ENCODE measurements at places on chromosomes 12 and 14.

DNA sequence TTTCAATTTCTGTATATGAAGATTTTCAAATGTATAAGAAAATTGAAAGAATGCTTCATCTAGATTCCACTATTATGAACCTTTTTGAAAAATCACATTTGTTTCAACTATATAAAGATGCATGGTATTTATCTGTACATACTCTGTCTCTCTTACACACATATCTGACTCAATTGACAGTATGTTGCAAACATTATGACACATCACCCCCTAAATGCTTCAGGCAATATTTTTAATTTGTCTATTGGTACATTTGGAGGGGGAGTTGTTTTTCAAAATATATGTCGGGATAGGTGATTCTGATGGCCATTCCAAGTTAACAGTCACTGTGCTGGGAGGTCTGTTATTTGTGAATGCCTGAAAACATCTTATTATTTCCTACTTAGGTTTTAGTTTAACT is 14.4 kb downstream of the PCNX1 start:
- no peak for DNase-seq

GRCh38 chr14:34055157-34055950 is 104.5 kb upstream of the EGLN3 start:
- DNase-seq = no peak

DNA sequence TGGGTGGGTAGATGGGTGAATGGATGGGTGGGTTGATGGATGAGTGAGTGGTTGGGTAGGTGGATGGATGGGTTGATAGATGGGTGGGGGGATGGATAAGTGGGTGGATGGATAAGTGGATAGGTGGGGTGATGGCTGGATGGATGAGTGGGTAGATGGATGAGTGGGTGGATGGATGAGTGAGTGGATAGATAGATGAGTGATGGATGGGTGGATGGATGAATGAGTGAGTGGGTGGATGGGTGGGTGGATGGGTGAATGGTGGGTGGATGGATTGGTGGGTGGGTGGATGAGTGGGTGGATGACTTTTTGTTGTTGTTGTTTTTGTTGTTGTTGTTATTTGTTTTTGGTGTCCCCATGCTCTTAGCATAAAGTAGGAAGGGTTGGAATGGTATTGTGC is 45.5 kb downstream of the TBX5 start:
- no peak for DNase-seq

- DNase-seq = no peak
These were observed 33.6 kb downstream of the LTBP2 start for GRCh38 chr14:74578479-74578878.

DNA sequence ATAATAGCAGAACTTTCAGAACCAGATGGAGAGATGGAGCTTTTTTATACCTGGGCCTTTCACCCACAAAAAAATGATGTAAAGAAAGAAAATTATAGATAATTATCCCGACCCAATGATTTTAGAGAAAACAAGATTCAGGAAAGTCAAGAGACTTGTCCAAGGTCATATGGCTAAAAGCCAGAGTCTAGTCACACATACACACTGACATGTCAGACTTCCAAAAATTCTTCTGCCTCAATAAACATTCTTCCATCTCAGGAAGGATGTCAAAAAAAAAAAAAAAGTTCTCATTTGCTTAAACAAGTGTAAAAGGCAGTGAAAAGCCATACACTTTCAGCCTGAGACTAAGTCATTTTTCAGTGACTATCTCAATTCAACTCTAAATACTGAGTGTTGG is 116.0 kb downstream of the PRICKLE1 start:
- DNase-seq = no peak

DNA sequence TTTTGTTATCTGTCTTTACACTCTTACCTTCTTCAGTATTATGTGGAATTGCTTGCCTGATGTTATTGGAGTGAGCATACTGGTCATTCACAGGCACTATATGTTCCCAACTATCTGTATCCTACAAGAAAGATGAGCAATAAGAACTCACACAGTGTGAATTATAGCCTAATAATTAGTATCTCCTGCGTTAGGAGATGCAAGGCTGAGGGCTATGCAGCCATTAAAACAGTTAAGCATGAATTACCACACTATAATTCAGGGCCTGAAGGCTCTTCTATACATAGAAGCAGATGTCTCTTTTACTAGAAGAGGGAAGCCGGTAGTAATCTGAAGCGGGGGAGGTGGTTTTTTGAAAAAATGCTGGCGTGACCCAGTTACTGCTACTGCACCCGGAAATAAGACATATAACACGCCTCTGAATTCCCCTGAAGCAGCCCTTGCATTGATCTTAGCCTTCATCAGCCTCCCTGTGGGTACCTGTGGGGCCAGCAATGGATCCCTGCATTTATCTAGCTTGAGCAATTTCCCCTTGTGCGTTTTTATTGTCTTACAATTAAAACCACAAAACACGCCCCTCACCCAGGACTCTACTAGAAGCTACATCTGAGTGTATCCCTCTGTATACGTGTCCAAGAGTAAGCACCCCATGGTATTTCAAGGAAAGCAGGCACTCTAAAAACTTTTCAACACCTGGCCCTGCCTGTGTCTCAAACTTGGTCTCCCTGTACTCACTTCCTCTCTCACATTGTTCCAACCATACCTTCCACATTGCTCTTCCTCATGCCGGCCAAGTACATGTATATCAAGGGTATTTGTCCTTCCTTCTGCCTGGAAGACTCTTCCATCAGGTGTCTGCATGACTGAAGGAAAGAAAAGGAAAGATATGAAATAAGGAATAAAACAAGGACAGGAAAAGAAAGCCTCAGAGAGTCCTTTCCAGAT is 210.9 kb upstream of the ARID2 start:
- DNase-seq = no peak
